ENCODE measurements at places on chromosomes 5 and 9.

DNA sequence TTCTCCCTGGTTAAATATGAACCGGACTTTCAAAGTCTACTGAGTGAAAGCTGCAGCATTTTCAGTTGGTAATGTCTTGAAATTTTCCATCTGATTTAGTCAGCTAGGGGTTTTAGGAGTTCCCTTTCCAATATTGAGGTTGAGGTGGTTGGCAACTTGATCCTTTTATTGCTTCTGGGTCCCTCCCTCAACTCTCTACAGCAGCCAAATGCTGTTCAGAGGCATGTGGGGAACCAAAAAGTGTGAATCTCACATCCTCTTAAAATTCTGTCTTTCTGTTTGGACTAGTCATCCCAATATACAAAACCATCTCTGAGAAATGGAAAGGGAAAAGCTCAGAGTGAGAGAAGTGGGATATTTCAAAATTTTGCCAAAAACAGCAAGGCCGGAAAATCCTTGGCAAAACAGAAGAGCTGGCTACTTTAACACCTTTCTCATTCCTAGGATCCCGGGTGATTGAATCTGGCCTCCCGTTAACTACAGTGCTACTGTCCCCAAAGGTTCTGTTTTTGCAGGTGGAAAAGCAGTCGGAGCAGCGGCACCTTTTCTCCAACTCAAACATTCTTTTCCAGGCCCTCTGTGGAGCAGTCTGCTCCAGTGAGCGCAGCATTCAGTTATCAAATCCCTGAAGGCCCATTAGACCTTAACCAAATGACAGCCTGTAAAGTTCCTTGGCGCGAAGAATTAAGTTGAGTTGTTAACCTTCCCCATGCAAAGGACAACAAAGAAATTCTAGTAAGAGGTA is 345.9 kb upstream of the NUDT12 start:
- no peak for DNase-seq

GRCh38 chr5:57889558-57889957 is 406.9 kb upstream of the ACTBL2 start:
- no peak for DNase-seq

DNA sequence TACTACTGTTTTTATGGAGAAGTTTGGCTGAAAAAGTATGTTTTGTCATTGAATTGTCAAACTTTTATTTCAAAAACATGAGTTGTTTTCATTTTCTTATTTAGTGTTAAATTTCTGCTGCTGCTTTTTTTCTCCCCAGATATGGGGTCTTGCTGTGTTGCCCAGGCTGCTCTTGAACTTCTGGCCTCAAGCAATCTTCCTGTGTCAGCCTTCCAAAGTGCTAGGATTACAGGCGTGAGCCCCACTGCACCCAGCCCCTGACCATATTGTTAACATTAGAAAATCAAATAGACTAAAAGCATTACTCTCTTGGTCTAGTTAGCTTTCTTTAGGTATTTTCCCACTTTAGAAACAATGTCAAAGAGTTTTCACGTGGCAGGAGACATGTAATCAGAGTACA is 215.3 kb downstream of the KDM4C start:
- DNase-seq = no peak

DNA sequence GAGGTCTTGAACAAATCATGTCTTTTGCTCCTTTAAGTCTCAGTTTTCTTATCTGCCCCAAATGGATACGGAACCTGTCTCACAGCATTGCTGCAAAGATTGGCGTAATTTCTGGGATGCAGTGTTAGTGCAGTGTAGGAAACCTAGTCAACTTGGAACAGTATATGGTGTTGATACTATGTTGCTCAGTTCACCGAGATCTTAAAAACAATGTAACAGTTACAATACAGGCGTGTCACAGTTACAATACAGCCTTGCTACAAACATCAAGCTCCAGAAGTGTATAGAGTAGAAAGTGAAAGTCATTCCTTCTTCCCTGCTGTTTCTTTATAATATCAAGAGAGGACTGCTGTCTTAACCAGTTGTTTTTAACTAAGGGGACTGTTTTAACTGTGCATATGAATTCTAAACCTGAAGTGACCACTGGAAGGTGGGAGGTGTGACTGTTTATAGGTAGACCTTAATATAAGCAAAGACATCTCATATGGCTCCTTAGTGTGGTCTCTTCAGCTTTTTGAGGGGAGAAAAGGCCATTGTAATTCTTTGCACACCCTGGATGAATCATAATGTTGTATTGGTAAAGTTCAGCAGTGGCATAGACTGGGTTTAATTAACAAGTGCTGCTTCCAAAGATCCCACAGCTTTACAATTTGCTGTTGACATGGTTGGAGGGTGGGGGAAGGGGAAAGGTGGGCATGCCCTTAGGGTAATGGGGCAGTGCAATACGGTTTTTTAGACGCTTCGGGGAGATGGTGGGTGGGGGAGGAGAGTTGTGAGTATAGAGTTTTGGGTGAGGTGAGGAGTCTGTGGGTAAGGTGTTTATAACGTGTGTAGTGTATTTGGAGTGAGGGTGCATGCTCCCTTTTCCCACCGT is 12.9 kb downstream of the PRRC2B start:
- no peak for DNase-seq

DNA sequence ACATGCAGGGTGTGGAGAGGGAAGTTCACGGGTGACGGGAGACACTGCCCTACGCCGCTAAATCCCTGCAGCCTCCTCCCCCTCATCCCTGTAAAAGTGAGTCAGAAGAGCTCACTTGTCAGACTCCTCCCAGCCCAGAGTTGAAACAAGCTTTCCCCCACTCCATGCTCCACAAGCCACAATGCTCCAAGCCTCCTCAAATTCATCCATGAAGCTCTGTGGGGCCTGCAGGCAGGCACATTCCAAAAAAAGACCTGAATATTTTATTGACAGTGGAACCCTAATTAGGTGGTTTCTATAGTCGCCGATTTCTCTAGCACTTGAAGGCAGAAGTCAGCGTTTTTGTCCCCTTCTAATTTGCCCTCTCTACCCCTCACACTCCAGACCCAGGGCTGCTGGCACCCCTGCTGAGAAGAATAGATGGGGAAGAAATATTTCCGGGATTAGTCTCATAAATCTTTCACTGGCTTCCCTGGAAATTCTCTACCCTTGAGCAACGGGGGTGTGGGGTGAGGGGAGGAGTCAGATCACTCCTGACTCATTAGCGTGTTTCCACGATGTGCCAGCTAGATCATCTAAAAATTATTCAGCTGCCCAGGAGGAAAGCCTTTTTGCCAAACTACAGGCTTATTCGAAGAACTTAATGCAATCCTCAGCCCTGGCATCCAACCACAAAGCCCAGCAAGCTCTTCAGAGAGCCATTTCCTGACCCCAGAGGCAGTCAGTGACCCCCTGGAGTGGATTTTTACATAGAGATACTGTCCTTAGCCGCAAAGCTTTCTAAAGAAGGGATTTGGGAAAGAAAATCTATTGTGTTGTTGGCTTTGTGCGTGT is 97.1 kb downstream of the ENC1 start:
- DNase-seq = no peak

- DNase-seq = no peak
Observed at GRCh38 chr9:34994900-34995669, 5.5 kb downstream of the DNAJB5 start.

GRCh38 chr9:76665458-76665857 is 98.8 kb upstream of the PCA3 start:
- DNase-seq = no peak

DNA sequence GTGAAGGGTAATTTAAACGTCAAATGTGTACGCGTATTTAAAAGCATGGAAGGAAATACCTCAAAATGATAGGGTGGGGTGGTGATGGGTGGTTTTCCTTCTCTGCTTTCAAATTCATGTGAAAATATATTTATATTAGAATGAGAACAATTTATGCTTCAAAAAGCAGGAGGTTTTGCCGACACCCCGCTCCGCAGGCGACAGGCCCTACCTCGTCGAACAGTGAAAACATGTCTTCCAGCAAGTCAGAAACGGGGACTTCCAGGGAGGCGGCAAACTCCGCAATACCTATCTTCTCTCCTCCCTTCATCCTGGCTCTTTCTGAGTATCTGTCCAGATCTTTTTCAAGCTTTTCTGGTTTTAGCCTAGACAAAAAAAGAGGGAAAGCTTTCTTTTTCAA is 28.5 kb upstream of the SLC6A3 start:
- DNase-seq = no peak

DNA sequence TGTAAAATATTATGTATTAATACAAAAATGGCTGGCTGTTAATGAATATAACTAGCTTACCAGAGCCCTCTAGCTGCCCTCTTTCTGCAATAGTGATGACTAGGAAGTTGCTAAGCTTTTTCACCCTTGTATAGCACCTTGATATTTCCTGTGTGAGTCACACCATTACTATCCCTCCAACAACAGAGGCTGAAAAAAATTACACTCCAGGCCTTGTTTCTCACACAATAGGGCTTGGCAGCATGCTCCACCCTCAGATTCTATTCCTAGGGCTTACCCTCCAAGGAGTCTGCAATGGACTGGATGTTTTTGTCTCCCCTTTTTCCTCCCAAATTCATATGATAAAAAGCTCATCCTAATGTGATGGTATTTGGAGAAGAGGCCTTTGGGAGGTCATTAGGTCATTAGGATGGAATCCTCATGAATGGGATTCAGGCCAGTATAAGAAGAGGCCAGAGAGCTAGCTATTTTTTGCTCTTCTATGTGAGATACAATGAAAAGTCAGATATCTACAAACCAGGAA is 184.6 kb upstream of the MAP1B start:
- no peak for DNase-seq

DNA sequence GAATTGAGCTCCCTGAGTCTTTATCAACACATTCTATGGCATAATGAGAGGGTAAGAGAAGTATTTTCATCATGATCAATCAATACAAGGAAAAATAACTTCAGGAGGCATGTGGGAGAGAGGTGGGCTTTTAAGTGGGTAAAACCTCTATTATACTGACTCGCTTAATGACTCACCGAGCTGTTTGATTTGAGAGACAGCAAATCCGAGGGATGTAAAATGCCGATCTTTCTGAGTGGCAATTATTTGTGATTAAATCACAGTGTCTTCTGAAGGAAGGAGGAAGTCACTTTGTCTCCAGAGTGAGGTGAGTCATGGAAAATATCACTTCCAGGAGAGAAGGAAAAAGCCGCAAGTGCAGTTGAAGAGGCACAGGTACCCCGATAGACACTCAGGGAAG is 320.4 kb downstream of the DRD1 start:
- no peak for DNase-seq

DNA sequence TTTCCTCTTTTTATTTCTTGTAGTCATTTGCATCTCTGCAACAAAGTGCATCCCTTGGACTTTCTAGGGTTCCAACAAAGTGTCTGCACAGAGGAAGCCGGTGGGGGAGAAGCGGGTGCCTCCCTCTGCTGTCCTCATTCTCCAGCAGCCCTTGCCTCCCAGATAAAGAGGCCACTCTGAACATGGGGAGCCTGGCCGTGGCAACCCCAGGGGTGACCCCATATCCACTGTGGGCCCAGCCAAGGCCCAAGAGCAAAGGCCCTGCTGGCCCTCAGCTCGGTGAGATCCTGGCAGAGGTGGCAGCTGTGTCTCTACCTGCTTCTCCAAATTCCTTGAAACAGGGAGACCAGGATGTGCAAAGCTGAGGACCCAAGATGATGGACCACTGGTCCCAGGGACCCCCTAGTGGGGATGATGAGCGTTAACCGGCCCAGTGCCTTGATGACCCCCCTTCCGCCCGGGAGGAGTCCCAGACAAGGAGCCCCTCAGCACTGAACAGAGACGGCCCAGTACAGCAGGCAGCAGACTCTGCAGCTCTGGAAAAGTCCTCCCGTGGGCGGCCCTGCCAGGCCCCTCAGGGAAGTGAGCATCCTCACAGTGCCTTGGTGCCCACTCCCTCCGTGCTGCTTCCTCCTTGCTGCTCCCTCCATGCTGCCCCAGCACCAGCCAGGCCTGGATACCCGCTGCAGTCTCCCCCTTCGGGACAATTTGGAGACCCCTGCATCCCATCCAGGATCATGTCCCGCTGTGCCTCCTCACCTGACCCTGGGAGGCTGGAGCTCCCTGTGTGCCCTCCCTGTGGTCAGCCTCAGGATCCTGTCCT is 62.5 kb downstream of the MRPL36 start:
- no peak for DNase-seq

- no peak for DNase-seq
Observed at GRCh38 chr9:16103620-16104397, 551.0 kb downstream of the CCDC171 start.

DNA sequence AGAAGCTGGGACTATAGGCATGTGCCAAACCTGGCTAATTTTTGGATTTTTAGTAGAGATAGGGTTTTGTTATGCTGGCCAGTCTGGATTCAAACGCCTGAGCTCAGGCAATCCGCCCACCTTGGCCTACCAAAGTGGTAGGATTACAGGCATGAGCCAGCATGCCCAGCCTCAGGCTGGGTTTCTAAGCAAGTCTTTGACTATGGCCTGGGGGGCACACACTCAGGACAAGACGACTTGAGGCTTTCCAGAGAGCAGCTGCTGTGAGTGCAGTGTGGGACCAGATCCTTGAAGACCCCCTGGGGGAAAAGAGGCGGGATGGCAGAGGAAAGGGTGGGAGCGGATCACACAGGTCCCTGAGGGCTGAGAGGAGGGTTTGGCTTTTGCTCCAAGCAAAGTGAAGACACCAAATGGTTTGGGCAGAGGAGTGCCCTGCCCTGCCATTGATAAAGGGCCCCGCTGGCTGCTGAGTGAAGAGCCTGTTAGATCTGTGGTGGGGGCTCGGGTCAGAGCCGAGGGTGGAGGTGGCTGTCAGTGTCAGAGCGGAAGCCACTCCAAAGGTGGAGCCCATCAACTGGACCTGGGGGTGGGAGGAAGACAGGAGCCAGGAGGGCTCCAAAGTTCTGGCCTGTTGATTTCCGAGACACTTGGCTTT is 46.8 kb upstream of the FUBP3 start:
- no peak for DNase-seq

DNA sequence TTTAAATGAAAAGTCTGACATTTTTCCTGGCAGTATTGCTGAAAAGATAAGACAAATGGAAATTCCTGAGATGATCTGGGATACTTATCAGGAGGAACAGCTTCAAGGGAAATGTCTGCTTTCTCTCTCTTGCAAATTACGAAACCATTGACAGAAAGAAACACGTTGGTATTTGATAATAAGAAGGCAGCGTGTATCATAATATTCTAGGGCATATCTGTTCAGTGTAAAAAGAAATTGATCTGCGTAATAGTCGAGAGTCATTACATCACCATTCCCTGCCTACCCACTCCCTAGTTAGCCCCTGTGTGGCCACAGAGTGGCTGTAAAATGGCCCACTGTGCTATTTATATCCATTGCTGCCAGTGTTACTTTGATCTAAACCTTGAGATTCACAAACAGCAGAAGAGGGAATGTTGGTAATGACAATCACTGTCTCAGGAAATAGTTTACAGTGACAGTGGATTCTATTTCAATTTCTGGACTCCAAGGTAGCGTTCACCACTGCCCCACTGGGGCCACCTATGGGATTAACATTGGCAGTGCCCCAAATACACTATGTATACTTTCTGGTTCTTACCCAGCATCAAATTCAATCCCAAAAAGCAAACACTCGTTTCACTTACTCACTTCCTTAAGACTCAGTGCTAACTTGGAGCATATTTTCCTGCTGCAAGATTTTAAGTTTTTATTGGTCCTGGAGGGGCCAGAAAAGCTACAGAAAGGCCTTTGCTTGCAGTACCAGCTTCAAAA is 133.4 kb upstream of the GAS1 start:
- no peak for DNase-seq
